ENCODE measurements at places on chromosomes 6 and 20.

DNA sequence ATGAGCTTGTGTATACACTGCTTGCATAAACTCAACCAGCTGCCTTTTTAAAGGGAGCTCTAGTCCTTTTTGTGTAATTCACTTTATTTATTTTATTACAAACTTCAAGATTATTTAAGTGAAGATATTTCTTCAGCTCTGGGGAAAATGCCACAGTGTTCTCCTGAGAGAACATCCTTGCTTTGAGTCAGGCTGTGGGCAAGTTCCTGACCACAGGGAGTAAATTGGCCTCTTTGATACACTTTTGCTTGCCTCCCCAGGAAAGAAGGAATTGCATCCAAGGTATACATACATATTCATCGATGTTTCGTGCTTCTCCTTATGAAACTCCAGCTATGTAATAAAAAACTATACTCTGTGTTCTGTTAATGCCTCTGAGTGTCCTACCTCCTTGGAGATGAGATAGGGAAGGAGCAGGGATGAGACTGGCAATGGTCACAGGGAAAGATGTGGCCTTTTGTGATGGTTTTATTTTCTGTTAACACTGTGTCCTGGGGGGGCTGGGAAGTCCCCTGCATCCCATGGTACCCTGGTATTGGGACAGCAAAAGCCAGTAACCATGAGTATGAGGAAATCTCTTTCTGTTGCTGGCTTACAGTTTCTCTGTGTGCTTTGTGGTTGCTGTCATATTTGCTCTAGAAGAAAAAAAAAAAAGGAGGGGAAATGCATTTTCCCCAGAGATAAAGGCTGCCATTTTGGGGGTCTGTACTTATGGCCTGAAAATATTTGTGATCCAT, 15.3 kb downstream of the TNFAIP3 start:
- DNase-seq = no peak

DNA sequence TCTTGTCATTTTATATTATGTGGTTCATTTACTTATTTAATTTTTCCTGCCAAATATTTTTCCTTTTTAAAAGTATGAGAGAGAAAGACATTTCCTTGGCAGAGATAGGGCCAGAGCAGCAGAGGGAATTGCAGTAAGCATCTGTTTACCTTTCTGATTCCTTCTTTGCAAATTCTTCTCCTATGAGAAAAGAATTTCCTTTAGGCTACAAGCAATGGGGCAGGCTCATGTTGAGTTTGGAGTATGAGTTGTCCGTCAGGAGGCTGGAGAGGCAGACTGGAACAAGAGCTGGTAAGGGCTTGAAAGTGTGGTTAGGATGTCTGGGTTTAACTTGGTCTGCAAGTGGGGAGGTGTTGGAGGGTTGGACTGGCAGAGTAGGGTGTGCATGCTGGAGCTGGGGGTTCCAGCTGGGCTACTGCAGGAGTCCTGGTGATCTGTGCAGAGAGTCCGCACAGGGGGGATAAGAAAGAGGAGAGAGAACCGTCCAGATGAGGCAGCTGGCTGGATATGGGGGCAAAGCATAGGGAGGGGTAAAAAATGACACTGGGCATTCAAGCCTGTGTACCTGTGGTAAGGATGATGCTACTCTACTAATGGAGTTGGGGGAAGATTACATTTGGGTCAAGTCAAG, 19.7 kb downstream of the TIAM2 start:
- DNase-seq = peak; percentile 64

DNA sequence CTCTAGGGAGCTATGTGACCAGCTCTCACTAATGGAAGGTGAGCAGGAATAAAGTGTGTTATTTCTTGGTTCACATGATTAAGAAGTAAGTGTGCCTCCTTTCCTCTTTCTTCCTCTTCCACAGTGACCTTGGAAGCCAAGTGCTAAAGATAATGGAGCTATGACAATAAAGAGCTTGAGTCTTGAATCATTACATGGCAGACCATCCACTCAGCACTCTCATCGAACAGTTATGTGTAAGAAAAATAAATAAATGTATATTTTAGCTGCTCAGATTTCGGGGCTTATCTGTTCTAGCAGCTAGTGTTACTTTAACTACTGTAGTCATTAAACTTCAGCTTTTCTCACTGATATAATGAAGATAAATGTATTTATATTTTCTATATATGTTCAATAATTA, 72.9 kb downstream of the HDGFL1 start:
- peak; percentile 27 for DNase-seq

DNA sequence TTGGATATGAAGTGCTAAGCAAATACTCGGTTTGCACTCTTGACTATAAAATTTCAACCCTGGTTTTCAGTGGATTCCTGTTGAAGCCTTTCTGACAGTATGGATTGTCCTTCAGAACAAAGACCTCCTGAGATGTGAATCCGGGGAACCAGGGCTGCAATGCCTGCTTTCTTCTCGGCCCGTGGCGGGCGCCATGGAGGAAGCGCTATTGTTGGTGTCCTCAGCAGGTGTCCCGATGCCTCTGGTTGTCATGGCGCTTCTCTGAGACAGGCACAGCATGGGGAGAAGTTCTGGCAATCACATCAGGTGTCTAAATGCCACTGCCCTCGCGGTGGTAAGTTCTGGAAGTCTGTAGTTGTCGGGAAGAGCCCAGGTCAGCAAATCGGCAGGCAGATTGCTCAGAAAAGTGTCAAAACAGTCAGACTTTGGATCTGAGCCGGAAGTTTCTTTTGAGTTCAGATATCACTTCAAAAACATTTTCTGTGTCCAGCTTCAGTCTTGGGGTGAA, 188.5 kb downstream of the CDH4 start:
- DNase-seq = no peak

DNA sequence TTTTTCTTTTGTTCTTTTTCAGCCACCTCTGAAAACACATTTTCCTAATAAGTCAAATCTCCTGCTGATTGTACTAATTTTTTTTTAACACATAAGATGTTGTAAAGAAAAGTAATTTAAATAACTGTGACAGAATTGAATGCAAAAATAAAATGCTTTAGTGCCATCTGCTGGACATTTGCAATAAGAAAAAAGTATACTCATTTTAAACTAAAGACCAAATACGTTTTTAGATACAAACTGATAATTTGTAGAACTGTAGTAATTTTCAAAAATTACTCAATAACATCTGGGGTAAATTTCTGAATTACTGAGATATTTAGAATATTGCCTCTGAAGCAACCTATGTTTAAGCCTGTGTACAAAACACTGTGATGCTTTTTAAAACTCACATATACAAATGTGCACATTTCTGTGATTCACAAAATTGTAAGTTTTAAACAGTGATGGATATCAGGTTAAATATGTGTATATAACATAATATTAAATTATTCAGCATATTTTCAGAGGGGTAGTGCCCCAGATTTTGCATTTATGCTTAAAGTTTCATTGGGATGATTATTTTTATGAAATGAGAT, 198.7 kb downstream of the RIMS1 start:
- peak; percentile 8 for DNase-seq

- peak; percentile 94 for DNase-seq
Measured at GRCh38 chr6:135535989-135536414, 38.5 kb upstream of the AHI1 start.

- peak; percentile 72 for DNase-seq
Measured at GRCh38 chr6:130625825-130626527, 201.2 kb upstream of the SMLR1 start.

DNA sequence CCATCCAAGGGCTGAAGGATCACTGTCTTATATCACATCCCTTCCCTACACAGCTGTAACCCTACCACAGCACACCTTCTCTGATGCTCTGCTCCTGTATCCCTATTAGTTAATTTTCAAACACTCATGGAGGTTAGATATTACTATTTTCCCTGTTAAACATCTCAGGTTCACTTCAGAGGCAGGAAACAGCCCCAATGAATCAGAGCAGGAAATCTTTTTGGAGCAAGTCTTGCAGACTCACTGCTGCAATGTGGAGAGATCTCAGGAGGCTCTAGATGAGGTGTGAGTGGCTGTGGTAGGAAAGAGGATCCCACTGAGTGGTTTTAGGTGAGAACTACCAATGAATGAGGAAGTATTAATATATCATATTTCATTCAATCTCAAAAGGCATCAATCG, 19.7 kb upstream of the HTR1B start:
- no peak for DNase-seq

DNA sequence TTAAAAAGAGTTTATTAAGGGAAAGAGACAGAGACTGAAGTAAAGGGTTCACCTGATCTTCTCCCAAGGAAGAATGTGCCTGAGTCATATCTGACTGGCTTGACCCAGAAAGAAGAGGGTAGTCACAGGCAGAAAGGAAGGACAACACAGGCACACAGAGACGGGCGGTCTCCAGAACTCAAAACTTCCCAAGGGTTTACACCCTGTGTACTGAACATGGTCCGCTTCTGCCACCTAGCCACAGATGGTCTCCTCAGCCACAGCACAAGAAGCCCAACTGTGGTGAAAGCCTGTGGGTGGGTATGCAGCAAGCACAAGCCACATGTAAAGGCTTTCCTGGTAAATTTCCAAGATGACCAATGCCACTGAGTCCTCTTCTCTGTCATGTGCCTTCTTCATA, 17.2 kb downstream of the UNC5CL start:
- DNase-seq = peak; percentile 79

DNA sequence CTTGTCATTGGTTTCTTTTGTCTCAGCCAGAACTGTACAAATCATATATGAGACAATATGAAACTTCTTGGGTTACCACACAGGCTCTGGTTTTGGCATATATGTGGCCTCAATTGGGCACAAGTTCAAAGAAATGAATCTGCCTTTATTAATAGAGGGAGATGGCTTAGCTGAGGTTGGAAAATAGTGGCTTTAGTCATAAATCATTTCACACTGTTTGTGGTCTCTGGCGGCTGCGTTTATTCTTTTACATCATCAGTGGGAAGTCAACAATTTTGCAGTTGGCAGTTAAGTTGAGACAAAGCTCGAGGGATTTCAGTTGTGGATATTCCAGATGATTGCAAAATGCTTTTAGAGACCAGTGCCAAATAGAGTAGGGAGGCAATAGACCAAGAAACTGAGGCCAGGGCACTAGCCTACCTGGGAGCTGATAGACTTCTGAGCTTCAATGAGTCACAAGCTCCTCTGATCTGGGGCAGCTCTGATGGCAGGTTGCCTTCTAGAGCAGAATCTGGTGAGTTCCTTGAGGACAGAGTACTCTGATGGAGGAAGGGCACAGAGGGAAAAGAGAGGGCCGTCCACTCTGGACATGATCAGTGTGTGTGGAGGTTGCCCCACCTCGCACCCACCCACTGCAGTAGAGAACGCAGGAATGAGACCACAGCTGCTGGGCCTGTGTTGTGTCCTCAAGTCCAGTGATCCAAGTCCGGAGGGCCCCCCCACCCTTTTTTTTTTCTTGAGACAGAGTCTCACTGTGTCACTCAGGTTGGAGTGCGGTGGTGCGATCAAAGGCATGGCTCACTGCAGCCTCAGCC, 73.5 kb downstream of the ARMC2 start:
- DNase-seq = peak; percentile 81

DNA sequence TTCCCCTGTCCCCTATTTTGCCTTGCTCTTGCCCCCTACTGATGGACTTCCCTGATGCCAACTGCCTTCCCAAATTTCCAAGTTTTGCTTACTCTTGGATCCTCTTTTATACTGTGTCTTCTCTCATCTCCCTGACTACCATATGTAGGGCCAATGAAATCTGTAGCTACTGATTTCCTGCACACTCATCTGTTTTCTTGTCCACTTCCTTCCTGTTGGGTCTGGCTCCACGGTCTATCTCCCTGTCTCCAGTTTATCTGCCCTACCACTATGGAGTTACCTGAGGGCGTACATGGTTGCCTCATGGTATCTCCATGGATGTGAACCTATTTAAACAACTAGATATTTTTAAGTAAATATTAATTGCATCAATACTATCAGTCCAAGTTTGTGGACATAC, 140.3 kb upstream of the MCHR2 start:
- DNase-seq = no peak

- DNase-seq = peak; percentile 43
Measured at GRCh38 chr6:39420300-39421265, 98.1 kb upstream of the KCNK16 start.

- peak; percentile 16 for DNase-seq
Measured at GRCh38 chr6:139713900-139714506, 339.6 kb upstream of the CITED2 start.

- DNase-seq = no peak
Measured at GRCh38 chr20:22821081-22821727, 213.9 kb upstream of the SSTR4 start.

DNA sequence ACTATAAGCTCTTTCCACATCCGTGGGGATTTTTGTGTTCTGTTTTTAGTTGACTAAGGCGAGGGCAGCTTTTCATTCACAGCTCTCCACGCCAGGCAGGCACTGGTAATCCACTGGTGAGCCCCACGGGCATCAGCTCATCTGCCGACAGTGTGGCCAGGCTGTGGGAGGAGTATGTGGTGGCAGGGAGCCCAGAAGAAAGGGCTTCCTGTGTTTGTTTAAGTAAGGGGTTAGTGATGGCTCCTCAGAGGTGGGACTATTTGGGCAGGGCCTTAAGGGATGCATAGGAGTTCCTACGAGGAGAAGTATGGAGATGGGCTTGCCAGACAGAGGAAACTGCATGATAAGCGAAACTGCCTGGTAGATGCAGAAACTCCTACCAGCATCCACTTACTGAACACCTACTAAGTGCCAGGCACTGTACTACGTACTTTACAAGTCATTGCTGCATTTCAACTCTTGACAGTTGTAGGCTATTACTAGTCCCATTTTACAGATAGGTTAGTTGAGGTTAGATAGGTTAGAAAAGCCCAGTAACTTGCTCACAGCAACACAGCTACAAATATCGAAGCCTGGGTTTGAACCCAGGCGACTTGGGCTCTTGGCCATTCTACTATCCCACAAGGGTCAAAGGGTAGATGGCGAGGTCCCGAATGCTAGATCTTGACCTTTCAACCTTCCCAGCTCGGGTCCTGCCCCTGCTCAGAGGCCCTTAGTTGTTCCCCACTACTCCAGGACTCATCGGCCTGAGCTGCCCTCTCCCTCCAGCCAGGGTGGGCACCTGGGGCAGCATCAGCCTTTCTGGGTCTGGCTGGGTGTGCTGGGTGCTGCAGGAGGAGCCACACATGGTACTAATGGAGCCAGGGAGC, 55.1 kb downstream of the CEBPB start:
- peak; percentile 39 for DNase-seq

GRCh38 chr20:36092398-36093024, 62.0 kb upstream of the EPB41L1 start:
- DNase-seq = peak; percentile 9

DNA sequence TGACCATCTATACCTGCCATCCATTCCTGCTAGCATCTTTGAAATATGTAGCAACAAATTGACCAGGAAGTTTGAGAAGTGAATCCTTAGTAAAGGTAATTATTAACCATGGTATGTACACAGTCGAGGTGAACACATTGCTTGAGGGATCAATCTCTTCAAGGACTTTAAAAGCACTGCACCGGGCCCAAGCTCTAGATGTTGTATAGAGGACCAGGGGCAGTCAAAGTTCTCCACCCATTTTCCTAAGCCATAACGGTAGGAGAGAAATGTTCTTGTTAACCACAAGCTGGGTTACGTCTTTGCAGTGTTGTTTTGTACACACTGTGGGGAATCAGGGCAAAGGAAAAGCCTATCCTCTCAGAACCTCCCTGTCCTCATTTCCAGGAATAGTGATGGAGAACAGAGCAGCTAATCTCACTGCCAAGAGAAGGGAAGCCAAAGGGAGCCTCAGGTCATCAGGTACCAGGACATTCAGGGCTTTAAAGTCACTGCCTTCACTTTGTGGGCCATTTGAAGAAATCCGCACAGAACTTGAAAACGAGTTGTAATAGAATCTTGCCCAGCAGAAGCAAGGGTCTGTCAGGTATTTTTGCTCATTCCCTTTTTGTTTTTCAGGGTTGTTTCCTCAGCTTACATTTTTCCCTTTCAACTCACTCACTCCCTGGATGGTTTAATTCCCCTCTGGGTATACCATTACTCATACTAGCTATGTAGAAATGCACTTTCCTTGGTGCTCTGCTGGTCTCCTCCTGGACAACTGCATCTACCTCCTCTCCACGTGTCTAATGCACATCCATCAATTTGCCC, 5.3 kb upstream of the PM20D2 start:
- DNase-seq = peak; percentile 34

GRCh38 chr20:58184063-58184462, 44.4 kb downstream of the ANKRD60 start:
- DNase-seq = no peak

All from fibroblast of skin of abdomen (primary cell).